ENCODE measurements at places on chromosomes 5 and 9. TPM values are rescaled to one million over a fixed set of nuclear protein-coding genes. Genes with fewer than 3 reads are reported as not detected.

STX17 gene
- total RNA-seq = 7.4 TPM

ACTBL2 gene
- total RNA-seq = 0.16 TPM

KIAA1958 gene
- 7.5 TPM for total RNA-seq

IFNE gene
- total RNA-seq = 0.52 TPM

NKD2 gene
- 7.5 TPM for total RNA-seq

PRSS3 gene
- 123 TPM for total RNA-seq

ZNF454 gene
- total RNA-seq = not detected

EQTN gene
- 0.18 TPM for total RNA-seq

STPG3 gene
- total RNA-seq = not detected

SNCB gene
- not detected for total RNA-seq

Data from HT-29 (cell line).